Ammon's horn (tissue), 1 donor: ENCODE measurements at places on chromosomes 4 and X.

DNA sequence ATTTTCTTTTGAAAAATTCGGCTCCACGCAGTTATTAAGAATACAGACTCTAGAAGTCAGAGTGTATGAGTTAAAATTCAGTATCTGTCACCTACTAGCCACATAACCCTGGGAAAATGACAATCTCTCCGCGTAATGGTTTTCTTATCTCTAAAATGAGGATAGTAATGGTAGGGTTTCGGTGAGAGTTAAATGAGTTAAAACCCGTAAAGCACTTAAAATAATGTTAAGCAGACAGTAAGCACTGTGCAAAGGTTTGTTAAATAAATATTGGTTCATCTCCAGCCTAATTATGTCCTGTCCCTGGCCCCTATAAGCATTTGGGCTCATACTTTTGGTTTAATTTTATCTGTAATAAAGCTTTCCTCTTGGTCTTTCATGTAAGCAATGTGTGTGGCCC, 350.8 kb upstream of the GRIA3 start:
- DNase-seq, result no peak

DNA sequence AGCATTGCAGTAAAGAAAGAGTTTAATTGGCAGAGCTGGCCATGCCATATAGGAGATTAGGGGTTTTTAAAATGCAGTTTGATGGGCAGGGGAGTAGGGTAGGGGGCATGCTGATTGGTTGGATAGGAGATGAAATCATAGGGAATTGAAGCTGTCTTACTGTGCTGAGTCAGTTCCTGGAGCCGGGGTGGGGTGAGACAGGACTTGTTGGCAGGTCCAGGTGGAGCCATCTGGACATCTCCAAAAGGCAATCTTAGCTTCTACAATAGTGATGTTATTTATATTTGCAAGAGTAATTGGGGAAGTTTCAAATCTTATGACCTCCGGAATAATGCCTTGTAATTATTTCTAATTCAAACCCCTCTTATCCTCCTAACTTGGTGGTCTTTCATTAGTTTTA, 32.4 kb upstream of the PGM2 start:
- DNase-seq, result no peak

- no peak for DNase-seq
These were observed 134.6 kb downstream of the ATP10D start for GRCh38 chr4:47619691-47620090.

DNA sequence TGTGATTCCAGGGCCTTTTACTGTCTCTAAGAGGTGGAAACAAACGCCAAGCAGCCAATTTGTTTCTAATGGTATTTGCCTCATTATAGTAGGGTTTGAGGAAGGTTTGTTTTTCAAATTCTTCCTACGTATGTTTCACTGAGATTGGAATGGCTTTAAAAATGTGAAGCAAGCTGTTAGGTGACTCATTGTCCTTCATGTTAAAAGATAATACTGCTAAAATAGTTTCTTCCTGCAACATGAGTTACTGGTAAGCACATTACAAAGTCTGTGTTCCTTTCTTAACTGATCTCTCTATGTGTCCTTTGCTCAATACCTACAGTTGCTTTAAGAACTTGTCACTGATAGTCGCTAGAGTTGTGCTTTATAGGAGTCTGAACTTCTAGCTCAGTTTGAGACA, 1183.9 kb downstream of the RPA4 start:
- DNase-seq, result peak; percentile 2

DNA sequence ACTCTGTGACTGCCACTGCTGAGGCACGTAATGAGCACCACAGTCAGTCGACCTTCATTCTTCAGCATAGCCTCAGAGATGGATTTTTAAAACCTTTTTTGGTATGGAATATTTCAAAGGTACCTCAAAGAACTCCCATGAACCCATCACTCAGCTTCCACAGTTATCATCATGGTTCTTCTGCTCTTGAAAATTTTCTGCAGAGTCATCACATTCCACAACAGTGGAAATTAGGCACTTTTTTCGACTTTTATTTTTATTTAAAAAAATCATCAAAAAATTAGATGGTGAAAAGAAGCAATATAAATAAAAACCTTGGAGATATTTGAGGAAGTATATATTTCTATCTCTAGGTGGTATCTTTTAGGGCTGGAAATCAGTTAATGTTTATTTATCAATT, 37.5 kb downstream of the TBC1D19 start:
- no peak for DNase-seq

GRCh38 chr4:176034936-176035335, 30.7 kb upstream of the WDR17 start:
- no peak for DNase-seq
